Activated T-cell treated with anti-CD3 and anti-CD28 coated beads, Interleukin-2, amount 50 U/mL, for 4 hours (primary cell): ENCODE measurements at places on chromosomes 7 and 10.

- DNase-seq = no peak
Observed at GRCh38 chr7:78071491-78072200, 273.1 kb downstream of the PHTF2 start.

DNA sequence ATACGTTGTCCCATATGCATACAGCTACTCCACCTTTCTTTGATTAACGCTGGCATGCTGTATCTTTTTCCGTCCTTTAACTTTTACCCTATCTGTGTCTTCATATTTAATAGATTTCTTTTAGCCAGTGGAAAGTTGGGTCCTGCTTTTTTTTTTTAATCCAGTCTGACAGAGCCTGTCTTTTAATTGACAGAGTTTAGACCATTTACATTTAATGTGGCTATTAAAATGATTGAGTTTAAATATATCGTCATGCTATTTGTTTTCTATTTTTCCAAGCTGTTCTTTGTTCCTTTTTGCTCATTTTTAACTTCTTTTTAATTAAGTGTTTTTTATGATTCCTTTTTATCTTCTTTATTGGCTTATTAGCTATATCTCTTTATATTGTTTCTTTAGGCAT, 217.6 kb upstream of the NEBL start:
- DNase-seq = no peak

DNA sequence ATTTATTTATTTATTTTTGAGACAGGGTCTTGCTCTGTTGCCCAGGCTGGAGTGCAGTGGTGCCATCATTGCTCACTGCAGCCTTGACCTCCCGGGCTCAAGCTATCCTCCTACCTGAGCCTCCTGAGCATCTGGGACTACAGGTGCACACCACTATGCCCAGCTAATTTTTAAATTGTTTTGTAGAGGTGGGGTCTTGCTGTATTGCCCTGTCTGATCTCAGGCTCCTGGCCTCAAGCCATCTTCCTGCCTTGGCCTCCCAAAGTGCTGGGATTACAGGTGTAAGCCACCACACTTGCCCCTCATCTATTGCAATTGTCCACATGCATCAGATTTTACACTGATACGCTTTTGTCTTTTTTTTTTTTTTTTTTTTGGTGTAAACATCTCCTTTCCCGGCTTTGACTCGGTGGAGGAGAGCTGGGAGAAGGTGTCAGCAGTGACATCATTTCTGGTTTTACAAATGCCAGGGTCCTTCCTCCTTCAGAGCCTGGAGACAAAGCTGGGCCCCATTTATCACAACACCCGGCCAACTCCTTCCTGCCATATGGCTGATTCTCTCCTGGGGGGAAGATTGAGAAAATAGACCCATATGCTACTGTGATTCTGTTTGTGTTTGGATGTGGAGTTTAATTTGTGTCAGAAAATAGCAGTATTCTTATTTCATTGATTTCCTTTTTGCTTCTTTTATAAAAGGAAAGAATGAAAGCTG, 61.3 kb downstream of the GALNT17 start:
- no peak for DNase-seq

DNA sequence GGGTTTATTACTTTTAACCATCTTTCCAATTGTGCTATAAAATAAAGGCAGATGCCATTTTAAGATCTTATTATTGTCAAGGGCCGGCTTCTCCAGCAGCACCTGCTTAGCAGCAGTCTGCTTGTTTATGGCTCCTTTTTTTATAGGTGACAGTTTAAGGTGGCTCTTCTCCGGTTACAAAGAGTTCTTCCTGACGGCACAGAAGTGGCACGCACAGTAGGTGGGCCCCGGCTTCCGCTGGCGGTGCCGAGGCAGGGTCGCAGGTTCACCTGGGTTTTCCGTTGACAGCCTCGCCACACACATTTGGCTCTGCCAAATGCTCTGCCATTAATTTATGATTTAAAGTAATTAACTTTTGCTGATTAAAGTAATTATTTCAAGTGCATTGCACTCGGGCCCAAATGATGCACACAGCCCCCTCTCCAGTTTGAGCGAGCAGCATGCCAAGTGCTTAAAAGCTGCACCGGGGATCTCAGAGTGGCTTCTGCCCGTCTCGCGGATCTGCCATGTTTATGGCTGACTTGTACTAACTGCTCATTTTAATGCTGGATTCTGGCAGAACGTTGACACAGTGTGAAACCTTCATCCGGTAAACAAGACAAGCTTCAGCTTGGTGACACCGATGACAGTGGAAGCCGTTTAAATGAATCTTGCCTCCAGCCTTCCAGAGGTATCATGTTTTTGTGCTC, 355.1 kb upstream of the MKI67 start:
- no peak for DNase-seq

- DNase-seq = no peak
Observed at GRCh38 chr7:2096692-2097387, 135.9 kb downstream of the MAD1L1 start.

DNA sequence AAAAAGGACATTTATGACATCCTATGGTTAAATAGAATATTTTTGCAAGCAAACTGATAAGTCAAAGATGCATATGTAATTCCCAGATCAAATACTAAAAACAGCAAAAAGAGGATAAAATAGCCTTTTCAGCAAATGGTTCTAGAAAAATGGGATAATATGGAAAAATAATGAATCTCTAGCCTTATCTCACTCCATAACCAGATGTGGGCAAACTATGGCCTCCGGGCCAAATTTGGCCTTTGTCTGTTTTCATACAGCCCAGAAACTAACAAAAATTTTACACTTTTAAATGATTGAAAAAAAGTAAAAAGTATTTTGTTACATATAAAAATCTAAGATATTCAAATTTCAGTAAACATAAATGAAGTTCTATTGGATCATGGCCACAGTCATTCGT, 215.4 kb upstream of the PRSS1 start:
- no peak for DNase-seq

DNA sequence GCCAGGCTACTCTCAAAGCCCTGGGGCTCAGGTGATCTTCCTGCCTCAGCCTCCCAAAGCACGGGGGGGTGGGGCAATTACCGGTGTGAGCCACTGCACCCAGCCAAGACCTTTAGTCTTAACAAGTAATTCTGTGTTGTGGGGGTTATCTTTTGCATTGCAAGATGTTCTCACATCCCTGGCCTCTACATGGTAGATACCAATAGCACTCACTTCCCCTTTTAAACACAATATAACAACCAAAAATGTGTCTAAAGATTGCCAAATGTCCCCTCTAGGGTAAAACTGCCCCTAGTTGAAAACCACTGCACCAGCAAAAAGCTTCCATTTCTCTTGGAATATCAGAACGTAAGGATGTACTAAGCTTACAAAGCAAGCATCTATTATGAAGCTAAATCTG, 225.0 kb downstream of the CTNNA3 start:
- no peak for DNase-seq

DNA sequence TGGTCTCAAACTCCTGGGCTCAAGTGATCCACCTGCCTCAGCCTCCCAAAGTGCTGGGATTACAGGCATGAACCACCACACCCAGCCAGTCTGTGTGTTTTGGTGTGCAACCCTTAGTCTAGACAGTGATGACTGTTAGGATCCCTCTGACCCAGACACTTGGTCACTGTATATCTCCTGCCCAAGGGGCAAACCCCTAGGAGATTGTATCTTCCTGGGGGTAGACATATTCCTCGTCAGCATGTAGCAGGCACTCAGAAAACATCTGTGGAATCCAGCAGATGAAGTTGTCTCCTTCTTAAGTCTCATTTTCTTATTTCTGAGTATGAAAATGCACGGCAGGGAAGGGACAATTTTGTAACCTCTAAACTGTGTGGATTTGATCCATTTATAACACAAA, 292.5 kb downstream of the GFRA1 start:
- no peak for DNase-seq

GRCh38 chr7:130901209-130901783, 167.3 kb upstream of the KLF14 start:
- DNase-seq = no peak

- no peak for DNase-seq
Observed at GRCh38 chr7:12646139-12646538, 41.3 kb upstream of the ARL4A start.

DNA sequence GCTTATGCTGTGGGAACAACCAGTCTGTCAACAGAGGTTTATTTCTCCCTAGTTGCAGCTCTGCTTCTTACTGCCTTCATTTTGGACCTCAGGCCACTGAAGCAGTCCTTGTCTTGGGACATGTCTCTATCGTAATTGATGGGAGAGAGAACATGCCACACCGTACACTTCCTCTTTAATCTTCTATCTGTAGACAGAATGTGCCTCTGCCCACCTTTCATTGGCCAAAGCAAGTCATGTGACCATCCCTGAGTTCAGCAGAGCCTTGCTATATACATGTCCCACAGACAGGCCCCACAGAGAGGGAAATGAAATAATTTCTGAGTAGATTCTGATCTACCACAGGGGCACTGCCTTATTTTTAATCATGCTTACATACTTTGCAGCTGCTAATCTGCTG, 98.0 kb downstream of the KCND2 start:
- DNase-seq = no peak

DNA sequence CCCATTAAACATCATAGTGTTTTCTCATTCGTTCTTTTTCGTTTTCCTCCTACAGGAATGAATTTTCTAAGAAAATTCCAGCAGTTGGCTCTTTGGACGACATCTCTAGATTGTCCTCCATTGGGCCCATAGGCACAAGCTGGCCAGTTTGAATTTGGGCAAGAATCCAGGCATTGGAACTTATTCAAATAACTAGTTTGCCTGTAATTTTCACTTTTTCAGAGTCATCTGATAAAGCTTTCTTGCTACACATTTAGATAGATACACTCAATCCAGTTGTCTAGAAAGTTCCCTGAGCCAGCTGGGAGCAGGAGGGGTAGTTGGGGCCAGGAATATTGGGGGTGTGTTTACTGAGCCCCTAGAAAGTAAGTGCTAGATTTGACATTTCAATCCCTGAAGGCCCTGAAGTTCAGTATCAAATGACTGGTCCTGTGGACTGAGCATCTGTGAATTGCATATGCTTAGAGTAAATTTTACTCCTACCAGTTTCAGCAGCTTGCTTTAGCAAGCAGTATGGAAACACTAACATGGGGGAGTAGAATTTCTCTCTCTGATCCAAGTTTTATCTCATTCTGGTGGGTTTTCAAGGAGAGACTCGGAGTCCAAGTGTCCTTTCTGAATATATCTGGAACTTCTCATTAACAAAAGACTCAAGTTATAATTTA, 5.2 kb downstream of the EGFR start:
- DNase-seq = no peak

GRCh38 chr10:58517491-58518355, 5.1 kb downstream of the BICC1 start:
- no peak for DNase-seq

DNA sequence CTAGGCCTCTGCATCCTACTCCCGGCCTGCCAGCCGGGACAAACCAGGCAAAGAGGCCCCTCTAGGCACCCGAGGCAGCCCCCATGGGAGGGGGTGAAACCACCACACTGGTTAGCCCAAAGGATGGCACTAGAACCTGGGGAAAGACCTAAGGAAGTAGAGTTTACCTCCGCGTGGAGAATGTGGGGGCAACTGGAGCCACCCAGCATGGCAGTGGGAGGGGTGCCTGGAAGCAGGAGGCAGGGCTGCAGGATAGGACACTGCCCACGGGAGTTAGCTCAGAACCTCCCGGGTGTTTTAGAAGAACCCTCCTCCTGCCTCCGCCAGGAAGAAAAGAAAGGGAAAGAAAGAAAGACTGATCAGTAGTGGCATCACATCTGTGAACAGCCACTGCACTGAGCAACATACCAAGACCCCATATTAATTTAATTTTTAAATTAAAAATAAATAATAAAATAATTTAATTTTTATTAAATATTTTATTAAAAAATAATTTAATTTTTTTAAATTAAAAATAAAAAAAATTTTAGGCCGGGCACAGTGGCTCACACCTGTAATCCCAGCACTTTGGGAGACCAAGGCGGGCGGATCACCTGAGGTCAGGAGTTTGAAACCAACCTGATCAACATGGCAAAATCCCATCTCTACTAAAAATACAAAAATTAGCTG, 11.2 kb downstream of the AIFM2 start:
- DNase-seq = no peak

DNA sequence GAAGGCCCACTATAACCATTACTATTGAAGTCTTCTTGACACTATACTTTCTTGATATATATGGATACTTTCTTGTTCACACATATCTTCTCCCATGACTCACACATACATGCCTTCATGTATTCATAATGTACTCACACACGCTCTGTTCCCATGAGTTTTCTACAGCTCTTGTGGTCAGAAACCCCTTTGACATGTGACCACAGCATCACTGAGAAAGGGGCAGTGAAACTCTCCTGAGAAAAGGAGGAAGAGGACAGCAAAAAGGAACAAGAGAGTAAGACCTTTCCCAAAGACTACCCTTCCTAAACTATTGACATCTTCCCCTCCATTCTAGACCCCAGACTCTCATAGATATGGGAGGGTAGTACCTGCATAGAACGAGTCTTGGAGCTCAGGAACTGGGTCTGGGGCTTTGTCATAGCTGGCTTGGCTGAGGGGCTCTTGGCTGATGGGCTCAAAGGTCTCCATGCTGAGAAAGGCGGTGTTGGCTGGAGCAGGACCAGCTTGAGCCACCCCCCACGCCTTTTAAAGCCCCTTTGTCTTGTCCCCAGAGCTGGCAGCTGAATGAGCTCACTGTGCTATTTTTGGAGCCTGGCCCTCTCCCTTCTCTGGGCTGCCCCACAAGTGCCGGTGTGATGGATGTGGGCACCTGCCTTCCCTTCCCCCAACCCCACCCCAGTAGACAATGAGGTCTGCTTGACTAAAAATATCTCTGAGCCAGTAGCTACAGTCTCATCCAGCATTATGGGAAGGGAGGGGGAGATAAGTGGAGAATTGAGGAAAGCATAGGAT, 5.1 kb downstream of the SYNPO2L start:
- DNase-seq = no peak

GRCh38 chr10:70858759-70859158, 29.6 kb downstream of the PCBD1 start:
- DNase-seq = no peak

DNA sequence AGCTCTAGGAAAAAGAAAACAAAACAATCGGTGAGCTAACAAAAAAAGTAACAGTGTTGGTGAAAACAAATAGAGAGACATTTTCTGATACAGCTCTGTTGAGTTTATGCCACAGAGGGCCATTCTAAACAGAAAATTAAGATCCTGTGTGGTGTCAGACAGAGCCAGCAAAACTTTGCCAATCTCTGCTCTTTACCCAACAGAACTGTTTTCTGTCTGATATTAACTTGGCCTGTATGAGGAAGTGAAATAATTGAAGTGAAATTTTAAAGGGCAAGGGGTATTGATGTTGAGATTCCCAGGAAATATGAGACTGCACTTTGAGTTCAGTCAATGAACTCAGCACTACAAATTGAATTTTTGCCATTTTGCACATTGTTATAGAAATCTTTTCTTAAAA, 101.0 kb downstream of the AOAH start:
- no peak for DNase-seq

DNA sequence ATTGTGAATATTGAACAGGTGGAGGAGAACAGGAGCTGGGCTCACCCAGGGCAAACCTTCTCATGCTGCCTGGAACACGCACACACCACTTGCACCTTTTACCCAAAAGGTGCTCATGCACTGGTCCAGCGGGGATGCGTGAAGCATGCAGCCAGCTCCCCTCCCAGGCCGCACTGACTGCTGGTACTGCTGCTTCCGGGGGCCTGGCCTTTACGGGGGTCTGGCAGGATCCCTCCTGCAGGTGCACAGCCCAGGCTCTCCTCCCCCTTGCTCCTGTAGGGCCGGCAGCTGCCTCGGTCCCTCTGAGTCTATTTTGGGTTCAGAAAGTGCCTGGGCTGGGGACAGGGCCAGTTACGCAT, 221.7 kb downstream of the DNAJB6 start:
- DNase-seq = no peak

- DNase-seq = no peak
Observed at GRCh38 chr10:102280397-102281101, 35.2 kb downstream of the GBF1 start.

GRCh38 chr10:44668336-44668735, 242.8 kb upstream of the TMEM72 start:
- DNase-seq = no peak
